Astrocyte of the cerebellum (primary cell): ENCODE measurements at places on chromosomes 7 and 10.

DNA sequence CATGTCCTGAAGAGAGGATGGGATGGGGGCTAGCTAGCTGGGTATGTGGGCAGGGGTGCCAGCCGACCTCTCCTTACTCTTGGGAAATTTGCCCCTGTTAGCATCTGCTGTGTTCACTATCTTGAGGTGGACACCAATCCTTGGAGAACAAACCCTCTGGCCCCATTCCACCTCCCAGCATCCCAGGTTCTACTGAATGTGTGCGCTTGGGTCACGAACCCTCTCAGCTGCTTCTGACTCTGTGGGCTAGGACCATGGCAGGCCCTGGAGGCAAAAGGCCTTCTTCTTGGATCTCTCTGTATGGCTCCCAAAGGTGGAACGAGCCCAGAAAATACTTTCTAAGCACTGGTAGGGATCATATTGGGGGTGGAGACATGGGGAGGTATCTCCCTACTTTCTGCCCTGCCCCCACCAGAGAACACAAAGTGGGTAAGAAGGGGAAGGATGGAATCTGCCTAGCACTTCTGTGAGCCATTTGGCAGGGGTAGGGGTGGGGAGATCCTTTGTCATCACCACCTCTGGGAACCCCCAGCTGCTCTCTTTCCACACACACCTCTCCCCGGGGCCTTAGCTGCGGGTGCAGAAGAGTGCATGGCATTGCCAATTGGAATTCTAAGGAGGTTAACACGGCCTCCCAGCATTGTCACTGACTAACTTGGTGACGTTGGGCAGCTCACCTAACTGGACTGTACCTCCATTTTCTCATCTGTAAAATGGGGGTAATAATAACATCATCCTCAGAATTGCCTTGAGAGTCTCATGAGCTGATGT is 7.7 kb downstream of the UNC5B start:
- no peak for DNase-seq

DNA sequence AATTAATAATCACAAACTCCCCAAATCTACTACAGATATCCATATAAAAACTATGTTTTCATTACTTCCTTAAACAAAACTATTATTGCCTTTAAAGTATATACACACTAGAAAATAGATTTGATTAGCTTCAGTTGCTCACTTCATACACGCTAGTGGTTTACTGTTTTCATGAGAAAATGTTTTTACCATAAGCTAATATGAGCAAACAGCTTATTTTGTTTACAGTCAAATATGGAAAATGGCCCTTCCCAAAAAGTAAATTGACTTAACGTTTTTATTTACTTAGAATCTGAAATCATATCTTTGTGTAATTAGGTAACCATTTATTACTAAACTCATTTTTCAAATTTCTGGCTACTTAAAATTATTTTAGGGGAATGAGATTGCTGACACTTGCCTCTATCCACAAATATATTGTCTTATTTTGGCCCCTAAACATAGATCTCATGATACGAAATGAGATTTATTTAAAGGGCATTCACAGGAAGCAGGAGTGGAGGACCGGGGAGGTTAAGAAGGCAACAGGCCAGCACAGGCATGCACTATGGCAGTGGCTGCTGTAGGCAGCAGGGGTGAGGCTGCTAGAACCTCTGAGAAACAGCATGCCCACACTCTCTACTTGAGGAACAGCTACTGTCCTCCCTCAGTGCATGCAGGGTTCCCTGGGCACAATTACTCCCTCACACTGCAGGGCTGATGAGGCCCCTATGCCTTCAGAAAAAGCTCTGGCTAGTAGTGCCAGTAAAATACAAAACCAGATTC is 29.6 kb upstream of the SOSTDC1 start:
- DNase-seq = no peak

GRCh38 chr7:50391386-50391785 is 58.8 kb downstream of the FIGNL1 start:
- no peak for DNase-seq

DNA sequence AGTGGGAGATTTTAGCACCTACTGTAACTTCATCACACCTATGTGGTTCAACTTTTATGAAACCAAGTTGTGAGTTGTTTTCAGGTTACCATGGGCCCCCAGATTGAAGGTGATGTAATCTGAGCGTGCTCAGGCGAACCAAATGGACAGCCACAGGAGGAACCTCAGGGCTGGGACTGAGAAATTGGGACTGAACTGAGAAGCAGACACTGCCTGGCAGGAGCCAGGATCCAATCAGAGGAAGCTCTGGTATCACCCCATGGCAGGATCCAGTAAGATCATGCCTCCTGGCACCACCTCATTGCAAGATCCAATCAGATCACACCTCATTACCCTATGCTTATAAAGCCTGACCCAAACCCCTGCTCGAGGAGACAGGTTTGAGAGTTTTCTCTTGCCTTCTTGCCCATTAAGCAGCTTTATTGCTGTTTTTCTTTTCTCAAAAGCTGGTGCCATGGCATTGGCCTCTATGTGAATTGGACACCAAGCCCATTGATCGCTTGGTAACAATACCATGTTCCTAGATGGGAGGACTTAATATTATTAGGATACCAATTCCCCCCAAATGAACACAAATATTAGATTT is 43.2 kb upstream of the GDF10 start:
- no peak for DNase-seq

DNA sequence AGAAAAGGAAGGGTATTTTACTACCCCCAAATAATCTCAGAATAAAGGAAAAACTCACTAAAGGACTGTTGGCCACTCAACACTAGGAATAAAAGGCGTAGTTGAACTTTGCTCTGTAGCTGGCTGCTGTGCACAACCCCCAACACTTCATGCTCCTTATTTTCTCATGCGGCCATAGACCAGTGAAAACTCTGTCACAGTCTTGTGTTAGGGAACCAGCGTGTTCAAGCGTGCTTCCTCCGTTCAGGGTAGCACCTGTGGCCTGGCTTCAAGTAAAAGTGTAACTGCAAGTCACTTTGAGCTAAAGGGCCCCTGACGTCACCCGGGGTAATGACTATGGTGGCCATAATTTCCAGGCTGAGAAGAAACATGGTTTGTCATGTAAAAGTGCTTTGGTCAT is 27.0 kb downstream of the BLNK start:
- no peak for DNase-seq
